ENCODE measurements at places on chromosomes 16 and 17. TPM values are rescaled to one million over a fixed set of nuclear protein-coding genes. Genes with fewer than 3 reads are reported as not detected.

Gene ZP2
- total RNA-seq = not detected

Gene CYTH1
- total RNA-seq = 9.7 TPM

Gene AIPL1
- not detected for total RNA-seq

DNA sequence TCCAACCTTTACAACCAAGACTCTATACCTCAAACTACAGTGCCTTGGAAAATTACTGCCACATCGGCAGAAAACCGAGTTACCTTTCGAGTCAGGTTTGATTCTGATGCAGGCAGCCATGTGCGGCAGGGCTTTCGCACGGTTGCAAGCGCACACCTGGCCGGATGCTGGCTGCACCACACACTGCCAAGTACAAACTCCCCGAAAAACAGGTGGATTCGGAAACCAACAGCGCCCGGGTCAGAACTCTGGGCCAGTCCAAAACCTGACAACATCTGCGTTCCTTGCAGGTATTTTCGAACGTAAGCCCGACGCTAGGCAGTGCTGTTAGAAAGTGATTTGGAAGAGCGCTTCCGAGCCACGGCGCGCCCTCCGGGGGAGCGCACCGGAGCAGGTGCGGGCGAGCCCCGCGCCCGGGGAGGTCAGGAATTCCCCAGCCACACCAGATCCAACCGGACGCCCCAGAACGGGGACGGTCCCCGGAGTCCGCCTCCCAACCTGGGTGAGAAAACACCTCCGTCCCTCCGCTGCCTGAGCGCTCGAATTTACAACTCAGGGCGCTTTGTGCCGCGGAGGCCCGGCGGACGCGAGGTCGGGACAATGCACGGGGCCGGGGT, 1.2 kb downstream of the USP7 start:
- DNase-seq = no peak

DNA sequence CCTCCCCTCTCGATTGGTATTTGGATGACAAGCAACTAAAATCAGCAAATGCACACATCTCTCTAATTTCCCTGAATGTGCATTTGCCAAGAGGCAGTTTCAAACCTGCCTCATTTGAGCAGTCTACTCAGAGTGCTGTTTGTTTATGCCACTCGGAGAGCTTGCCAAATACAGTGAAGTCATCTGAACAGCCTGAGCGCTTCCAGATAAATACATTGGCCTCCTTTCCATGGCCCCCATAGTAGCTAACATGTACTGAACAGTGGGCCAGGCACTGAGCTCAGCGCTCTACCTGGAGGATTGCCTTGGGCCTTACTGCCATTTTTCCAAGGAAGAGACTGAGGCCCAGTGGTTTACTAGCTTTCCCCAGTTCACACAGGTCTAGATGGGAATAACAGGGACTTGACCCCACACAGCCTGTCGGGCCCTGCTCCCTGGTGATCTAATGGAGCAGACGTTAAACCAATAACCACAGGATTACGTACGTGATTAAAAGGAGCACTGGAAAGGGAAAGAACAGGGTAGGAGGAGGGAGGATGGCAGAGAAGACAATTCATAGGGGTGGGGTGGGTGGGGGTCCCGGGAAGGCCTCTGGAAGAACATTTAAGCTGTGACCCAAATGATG, 18.7 kb upstream of the ANKRD40CL start:
- peak; percentile 75 for DNase-seq

DNA sequence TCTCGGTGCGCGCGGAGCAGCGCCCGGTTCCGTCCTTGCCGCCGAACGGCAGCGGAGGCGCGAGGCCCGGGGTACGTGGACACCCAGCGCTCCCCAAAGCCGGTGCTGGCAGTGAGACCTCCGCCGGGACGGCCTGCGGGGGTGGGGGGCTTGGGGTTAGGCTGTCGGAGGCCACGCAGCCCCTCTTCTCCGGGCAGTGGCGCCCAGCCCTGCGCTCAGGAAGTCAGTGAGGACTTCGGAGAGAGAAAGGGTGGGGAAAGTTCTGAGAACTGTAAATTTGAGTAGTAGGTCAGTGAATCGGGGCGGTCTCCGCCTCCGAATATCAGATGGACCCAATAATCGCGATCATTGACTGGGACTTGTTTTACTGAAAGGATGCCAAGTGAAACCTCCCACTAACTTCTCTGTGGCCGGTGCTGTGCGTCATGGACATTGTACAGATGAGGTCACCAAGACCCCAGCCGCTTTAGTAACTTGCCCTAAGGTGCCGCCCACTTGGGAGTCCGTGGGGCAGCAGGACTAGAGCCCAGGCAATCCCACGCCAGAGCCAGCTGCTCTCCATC, 468 bp downstream of the IL4R start:
- DNase-seq = peak; percentile 56

GRCh38 chr16:49889725-49890397, 33.9 kb upstream of the ZNF423 start:
- no peak for DNase-seq

- no peak for DNase-seq
Measured at GRCh38 chr16:8880839-8881510, 1.2 kb upstream of the LITAFD start.

GRCh38 chr17:40846515-40847144, 20.4 kb downstream of the KRT12 start:
- no peak for DNase-seq

Gene MYOCD
- 4.9 TPM for total RNA-seq

Gene DUS1L
- 64.5 TPM for total RNA-seq

- DNase-seq = peak; percentile 77
Measured at GRCh38 chr16:84084570-84085270, 32.0 kb downstream of the MBTPS1 start.

- DNase-seq = no peak
Measured at GRCh38 chr16:78735337-78735736, 635.9 kb downstream of the WWOX start.

Gene KRTAP2-1
- not detected for total RNA-seq

GRCh38 chr17:11559601-11560000, 38.7 kb upstream of the DNAH9 start:
- DNase-seq = no peak

DNA sequence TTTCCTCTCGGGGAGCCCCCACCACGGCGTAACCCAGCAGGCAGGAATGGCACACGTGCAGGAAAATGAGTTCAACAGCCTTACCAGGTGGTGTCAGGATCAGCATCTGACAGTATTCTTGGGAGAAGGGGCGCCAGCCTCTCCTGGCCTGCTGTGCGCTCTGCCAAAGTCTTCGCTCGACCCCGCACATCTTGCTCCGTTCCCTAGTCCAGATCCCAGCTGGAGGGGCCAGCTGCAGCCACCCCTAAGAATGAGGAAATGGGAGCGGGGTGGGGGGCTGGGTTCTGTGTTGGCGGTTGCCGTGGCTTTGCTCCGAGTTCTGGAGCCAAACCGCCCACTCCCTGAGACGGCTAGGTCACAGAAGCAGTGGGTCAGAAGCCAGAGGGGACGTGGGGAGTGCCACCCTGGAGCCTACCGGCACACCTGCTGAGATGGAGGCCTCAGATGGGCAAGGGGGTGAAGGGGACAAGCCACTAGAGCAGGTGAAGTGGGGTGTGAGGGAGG, at the start of gene CHCT1:
Gene CHCT1, plus strand, starts transcription at position 328 of the 504 bp plus-strand sequence. Its CDS starts 104 bp downstream, at position 432.
- no peak for DNase-seq

DNA sequence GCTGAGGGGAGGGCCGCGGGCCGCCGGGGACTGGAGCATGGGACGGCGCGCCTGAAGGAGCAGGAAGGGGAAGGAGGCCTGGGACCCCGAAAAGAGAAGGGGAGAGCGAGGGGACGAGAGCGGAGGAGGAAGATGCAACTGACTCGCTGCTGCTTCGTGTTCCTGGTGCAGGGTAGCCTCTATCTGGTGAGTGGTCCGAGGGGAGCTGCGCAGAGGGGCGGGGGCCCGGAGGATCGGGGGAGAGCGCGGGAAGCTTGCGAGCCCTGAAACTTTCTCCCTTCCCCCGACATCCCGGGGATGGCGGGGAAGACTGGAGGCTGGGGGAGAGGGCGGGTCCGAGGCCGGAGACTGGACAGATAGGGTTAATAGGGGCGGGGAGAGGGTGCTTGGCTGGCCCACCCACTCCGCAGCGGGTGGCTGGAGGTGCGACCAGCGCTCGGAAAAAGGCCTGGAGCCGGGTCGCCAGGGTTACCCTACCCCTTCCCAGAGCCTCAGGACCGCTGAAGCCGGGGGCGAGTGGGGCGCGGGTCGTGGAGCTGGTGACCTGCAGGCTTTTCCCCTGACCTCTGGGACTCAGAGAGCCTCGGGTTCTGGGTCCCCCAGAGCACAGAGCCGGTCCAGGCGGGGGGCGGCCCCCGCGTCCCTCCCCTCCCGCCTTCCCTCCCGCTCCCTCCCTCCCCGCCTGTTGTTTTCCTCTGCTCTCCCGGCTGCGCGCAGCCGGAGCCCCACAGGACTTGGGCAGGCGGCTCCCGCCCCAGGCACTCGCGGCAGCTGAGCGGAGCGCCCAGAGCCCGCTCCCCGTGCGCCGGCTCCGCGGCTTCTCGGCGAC, 631 bp downstream of the NXPH3 start:
- DNase-seq = no peak

- DNase-seq = no peak
Measured at GRCh38 chr17:64236827-64237403, 26.1 kb downstream of the TEX2 start.

DNA sequence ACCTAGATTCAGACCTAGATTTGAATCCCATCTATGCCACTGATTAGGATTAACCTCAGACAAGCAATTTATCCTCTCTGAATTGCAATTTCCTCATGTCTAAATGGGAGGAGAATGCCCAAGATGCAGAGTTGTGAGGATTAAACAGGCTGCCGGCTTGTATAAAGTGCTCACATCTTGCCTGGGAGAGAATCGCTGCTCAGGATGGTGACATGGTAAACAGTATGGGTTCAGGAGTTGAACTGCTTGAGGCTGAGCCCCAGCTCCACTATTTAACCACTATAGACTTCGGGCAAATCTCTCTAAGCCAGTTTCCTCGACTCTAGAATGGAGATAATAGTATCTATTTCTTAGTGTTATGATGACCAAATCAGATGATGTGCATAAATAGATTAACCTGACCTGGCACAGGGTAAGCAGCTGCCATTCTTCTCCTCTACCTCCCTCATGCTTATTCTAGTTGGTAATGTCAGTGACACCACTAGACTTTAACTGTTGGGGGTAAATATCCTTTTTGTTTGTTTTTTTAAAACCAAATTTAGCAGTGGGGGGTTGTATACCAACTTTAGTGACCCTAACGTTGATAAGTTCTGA, 732 bp upstream of the RPL27 start:
- no peak for DNase-seq

DNA sequence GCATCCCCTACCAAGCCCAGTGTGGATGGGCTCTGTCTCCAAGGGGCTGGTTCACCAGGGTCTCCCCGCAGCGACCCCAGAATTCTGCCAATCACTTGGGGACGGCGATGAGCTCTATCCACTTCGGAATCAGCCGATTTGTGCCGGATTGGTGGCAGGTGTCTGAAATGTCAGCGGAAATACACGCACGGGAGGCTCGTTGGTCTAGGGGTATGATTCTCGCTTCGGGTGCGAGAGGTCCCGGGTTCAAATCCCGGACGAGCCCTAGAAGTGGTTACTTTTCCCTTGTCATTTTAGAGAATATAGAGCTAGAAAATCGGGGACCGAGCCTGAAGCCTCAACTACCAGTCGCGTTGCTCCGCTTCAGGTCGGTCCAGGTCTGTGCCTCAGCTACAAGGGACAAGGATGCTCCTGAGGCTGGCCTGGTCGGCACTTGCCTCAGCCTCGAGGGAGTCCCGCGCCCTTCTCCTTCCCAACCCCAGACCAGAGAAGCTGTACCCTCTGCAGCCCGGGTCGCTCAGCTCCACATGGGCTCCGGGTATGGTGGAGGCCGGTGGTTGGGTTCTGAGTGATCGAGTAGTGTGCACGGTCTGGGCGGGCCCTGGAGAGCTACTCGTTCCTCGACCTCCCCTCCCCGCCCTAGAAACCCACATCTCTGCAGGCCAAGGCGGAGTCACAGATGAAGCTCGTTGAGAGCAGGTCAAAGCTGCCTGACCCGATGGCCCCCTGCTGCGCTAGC, 16.0 kb upstream of the OR1F1 start:
- DNase-seq = no peak

- DNase-seq = peak; percentile 67
Measured at GRCh38 chr16:30409125-30410060, 2.0 kb downstream of the ZNF771 start.

GRCh38 chr17:68458260-68459036, 1.2 kb upstream of the WIPI1 start:
- no peak for DNase-seq

GRCh38 chr17:62805234-62805633, 2.9 kb downstream of the MARCHF10 start:
- no peak for DNase-seq

Gene ZPBP2
- not detected for total RNA-seq

Gene TPSD1
- not detected for total RNA-seq

Gene PTX4
- not detected for total RNA-seq

DNA sequence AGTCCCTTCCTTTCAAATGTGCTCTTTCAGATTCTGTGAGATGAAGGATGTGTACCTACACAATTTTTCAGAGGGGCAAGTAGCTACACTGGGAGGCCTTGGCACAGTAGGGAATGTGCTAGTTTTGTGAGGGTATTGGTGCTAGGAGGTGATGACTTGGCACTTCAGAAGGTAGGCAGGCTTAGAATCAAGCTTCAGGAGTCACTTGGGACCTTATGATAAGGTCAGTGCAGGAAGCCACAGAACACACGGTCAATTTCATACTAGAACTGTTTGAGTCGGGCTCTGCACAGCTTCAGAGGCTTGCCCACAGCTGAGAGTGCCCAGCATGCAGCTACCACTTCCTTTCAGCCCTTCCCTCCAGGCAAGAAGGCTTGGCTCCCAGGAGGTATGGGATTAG, 6.1 kb downstream of the CMTM1 start:
- DNase-seq = peak; percentile 25

DNA sequence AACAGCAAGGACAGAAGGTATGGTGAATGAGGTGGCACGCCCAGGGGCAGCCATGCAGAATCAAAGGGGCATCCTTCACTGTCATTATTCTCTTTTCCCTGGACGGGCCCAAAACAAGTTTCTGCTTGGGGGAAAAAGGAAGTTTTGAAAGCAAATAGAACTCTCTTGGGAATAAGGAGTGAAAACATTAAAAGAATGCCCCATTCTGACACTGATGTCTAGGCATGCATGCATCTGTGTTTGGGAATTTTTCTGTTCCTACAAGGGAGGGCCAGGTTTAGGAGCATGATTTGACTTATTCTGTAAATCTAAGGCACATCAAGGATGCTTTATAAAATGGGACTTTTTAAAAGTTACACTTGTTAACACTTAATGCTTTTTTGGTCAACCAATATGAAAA, 34.3 kb upstream of the SLC12A3 start:
- no peak for DNase-seq

DNA sequence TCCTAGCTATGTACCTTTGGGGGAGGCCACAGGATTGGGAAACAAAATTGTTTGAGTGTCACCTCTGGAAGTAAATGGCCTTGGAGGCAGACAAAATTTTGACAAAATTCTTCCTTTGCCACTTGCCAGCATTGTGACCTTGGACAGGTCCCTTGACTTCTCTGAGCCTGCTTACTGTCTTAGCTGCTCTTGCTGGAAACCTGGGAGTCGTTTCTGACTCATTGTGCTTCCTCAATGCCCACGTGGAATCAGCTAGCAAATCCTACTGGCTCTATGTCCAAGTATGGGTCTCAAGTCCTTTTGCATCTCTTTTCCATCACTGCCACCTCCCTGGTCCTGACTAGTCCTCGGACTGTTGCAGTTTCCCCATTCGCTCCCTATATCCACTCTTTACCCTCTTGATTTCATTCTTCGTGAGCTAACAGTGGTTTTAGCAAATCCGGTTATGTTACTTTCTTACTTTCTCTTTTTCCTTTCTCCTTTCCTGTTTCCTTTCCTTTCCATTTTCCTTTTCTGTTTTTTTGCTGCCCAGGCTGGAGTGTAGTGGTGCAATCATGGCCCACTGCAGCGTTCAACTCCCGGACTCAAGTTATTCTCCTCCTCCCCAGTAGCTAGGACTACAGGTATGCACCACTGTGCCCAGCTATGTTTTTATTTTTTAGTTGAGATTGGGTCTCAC, 68.1 kb upstream of the LGALS9 start:
- no peak for DNase-seq
